ENCODE measurements at places on chromosomes 2 and 18.

- DNase-seq = no peak
Observed at GRCh38 chr2:19648583-19648982, 253.2 kb downstream of the TTC32 start.

DNA sequence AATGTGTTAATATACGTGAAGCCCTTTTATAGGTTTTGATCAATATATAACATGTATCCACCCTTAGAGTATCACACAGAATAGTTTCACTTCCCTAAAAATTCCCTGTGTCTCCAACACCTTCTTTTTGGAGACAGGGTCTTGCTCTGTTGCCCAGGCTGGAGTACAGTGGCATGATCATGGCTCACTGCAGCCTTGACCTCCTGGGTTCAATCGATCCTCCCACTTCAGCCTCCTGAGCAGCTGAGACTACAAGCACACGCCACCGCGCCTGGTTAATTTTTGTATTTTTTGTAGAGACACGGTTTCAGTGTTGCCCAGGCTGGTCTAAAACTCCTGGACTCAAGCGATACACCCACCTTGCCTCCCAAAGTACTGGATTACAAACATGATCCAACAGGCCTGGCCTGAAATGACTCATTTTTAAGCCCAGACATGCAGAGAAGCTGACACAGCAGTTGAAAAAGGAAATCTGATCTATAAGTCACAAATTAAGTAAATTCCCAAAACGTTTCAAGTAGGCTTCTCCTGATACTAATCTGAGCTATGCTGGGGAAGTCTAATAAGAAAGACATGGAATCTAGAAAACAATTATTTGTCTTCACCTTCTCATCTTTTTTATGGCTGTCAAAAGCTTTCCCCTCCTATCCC lies 2.9 kb downstream of the DUSP11 start:
- no peak for DNase-seq

DNA sequence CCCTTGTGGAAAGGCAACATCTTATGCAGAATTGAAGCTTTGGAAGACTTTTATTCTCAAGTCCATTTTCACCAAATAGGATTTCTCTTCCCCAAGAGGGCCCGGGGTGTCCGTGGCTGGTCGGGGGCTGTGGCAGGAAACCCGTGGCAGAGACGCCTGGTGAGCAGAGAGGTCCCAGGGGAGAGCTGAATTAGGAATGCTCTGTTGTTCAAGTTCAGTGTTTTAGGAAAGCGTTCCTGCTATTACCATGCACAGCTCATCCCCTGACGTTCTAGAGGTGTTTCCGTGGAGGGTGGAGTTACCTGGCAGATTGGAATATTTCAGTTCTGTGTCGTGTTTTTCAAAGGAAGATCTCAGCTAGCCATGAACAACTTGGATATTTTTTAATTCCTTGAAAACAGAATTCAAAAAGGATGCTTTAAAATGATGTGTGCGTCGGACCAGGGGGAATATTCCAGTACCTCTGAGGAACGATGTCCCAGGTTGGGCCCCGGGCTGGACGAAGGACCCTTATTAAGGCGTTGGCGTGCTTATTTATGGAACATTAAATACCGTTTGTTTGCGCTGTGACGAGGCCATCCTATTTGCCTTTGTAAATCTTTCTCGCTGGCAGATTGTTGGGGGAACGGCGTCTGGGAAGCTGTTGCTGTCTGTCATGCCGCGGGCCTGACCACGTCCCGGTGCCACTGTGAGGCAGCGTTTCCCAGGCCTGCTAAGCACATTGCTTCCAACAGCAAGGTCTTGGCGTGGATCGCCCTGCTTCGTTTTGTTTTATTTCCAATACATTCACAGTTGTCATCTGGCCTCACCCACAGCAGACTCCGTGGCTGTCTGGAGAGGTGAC lies 8.2 kb downstream of the NFATC1 start:
- no peak for DNase-seq

GRCh38 chr2:3488061-3488531 lies 31.2 kb downstream of the ADI1 start:
- DNase-seq = no peak

DNA sequence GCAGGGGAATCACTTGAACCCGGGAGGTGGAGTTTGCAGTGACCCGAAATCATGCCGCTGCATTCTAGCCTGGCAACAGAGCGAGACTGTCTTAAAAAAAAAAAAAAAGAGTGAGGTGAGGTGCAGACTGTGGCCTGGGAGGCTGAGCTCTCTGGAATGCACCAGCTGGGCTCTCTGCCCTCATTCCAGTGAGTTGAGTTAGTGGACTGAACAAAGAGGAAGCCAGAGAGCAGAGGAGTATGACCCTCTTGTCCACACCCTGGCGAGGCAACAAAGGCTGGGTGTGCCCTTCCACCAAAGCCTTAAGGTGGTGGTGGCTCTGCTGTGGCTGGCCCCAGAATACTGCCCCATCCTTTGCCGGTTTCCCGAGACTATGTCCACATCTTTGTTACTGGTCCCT lies 71.3 kb upstream of the ACKR3 start:
- DNase-seq = no peak

GRCh38 chr18:46574000-46574742 lies 82.8 kb downstream of the LOXHD1 start:
- DNase-seq = no peak

Data from stimulated activated CD8-positive, alpha-beta memory T cell treated with anti-CD3 and anti-CD28 coated beads, Interleukin-15, amount 100 ng/mL, for 24 hours (primary cell).